ENCODE measurements at places on chromosomes 11 and 22.

DNA sequence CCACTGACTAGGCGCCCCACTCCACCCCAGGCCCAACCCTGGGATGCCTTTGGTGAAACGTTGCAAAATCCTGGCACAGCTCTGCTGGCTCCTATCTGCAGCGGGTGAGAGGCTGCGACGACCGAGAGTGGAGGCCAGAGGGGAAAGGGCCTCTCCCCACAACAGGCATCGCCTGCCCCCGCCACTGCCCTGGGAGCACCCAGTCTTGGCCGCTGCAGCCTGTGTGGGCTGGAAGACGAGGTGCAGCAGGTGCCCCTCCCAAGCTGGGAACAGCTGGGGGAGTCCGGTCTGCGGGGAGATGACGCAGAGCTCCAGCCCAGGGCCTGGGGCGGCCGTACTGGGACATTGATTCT lies 4.2 kb upstream of the PIM3 start:
- DNase-seq = no peak

DNA sequence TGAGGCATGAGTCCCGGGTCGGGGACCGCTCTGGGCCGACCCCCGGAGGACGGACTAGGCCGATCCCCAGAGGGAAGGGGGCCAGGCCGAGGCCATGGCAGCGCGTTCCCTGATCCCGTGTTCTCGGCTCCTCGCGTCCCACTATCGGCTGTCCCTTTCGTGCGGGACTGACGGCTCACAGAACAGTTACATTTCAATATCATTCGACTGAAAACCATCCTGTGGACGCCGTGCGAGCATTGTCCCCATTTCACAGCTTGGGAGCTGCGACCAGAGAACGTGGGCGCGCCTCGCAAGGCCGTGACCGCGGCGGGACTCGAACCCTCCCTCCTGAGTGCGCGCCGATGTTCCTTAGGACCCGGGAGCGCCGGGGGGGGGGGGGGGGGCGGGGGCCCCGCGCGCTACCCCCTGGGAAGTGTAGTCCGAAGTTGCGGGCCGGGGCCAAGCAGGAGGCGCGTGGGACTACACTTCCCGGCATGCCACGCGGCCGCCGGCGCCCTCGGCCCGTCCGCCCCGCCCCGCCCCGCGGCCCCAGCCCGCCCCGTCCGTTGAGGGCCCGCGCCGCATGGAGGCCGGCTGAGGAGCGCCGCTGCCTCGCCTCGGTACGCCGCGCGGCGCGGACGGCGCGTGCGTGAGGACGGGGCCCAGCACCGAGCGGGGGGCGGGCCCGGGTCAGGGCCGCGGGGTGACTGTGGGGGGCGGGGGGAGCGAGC lies at the start of gene TRABD:
TRABD (plus strand) TSS at position 539 of the 713 bp plus-strand sequence. CDS start 7,148 bp downstream, outside the sequence.
- DNase-seq = peak; percentile 88

GRCh38 chr11:18769802-18770456 lies 21.7 kb downstream of the PTPN5 start:
- no peak for DNase-seq

DNA sequence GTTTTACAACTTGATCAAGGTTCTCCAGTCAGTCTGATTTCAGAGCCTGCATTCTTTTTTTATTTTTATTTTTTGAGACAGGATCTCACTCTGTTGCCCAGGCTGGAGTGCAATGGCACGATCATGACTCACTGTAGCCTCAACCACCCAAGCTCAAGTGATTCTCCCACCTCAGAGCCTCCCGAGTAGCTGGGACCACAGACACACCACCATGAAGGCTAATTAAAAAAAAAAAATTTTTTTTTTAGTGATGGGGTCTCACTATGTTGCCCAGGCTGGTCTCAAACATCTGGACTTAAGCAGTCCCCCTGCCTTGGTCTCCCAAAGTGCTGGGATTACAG lies 117.2 kb upstream of the NAV2 start:
- DNase-seq = no peak

DNA sequence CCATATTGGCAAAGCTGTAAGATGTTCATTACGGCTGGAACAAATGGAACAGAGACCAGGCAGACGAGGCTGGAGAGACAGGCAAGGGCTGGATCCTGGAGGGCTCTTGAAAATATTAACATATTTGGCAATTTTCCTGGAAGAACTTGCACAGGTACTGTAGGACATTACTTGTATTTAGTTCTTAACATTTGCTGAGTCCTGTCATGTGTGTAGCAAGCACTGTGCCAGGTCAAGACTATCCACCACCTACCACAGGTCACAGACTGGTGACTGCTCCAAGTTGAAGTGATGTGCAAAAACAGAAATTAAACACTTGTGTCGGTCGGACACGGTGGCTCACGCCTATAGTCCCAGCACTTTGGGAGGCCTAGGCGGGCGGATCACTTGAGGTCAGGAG lies 58.7 kb upstream of the TNRC6B start:
- no peak for DNase-seq

DNA sequence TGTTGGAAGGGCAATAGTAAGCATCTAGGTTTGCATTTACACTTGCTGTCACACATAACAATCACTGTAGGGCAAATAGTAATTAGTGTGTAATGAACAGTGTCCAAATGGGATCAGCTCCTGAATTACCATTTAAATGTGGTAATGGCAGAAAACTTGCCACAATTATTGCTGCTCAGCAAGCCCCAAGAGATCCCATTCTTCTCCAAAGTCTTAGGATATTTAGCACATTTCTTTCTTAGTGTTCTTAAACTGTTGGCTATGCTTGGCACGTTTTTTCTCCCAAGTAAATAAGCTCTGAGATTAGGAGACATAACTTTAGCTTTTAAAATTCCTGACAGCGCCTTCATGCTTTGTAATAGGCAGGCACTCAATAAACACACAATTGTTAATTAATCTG lies 1037.0 kb downstream of the DLG2 start:
- no peak for DNase-seq

- DNase-seq = no peak
Observed at GRCh38 chr11:46002189-46002588, 79.7 kb downstream of the LARGE2 start.

GRCh38 chr22:44721213-44721612 lies 19.2 kb downstream of the PRR5 start:
- DNase-seq = no peak

DNA sequence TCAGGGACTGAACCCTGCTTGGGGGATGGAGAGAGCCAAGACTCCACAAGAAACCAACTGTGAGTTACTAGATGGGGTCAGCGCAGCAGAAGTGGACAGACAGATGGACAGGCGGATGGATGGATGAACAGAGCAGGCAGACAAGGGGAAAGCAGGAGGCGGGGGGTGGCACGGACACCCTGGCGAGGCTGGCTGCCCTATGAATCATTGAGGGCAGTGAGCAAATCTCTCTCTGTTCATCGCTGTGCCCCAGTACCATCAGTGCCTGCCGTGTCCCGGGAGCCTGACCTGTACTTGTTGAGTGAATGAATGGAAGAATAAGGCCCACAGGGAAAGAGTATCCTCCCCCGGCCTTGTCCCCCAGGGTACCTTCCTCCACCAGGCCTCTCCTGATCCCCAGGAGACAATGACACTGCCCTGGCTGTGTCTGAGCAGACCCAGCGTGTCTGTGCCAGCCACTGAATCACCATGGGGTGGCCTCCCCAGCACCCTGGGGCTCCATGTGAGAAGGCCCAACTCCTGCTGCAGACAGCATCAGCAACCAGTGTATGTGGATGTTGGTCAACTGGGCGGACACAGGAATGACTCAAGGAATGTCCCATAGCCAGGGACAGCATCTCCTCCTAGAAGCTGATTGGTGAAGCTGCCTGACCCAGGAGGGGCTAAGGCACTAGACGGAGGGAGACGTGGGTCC lies 5.1 kb upstream of the KLHL35 start:
- DNase-seq = no peak

- peak; percentile 46 for DNase-seq
Observed at GRCh38 chr11:14969901-14970323, 2.2 kb downstream of the CALCA start.

DNA sequence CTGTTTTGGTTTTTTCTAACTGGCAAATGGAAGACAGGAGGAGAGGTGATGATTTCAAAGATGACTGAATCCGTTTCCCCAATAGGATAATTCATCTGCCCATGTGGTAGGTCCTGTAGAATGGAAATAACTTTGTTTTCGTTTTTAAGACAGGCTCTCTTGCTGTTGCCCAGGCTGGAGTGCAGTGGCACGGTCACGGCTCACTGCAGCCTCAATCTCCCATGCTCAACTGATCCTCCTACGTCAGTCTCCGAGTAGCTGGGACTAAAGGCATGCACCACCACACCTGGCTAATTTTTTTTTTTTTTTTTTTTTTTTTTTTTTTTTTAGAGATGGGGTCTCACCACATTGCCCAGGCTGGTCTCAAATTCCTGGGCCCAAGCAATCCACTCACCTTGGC lies 77.4 kb upstream of the BIRC3 start:
- DNase-seq = no peak

- DNase-seq = no peak
Observed at GRCh38 chr22:48761546-48761945, 1066.1 kb downstream of the BRD1 start.

DNA sequence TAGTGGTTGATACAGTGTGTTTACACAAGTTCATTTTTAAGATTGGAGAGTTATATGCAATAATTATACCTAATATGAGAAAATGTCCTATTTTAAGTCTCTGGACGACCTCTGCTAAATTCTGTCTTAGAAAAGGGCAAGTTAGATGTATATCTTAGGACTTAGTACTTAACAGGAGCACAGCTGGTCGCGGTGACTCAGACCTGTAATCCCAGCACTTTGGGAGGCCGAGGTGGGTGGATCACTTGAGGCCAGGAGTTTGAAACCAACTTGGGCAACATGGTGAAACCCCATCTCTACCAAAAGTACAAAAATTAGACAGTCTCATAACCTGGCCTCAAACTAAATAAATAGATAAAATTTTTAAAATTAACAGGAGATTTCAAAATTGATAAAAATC lies 27.2 kb downstream of the BSX start:
- DNase-seq = no peak

- no peak for DNase-seq
Observed at GRCh38 chr11:83728281-83728680, 442.1 kb upstream of the CCDC90B start.

GRCh38 chr22:47295982-47296381 lies 533.5 kb downstream of the TBC1D22A start:
- no peak for DNase-seq

- no peak for DNase-seq
Observed at GRCh38 chr11:14061721-14062120, 99.2 kb downstream of the SPON1 start.

- peak; percentile 33 for DNase-seq
Observed at GRCh38 chr11:292211-293121, 3.5 kb downstream of the PGGHG start.

GRCh38 chr22:35552196-35552842 lies 11.7 kb downstream of the RASD2 start:
- peak; percentile 83 for DNase-seq
